RKO (cell line): ENCODE measurements at places on chromosomes 11 and 22.
A peak's percentile ranks its signal among the peaks of the same experiment; 100 is the strongest.

GRCh38 chr22:36029406-36029755, 757 bp upstream of the RBFOX2 start:
- DNase-seq, result peak; percentile 8

DNA sequence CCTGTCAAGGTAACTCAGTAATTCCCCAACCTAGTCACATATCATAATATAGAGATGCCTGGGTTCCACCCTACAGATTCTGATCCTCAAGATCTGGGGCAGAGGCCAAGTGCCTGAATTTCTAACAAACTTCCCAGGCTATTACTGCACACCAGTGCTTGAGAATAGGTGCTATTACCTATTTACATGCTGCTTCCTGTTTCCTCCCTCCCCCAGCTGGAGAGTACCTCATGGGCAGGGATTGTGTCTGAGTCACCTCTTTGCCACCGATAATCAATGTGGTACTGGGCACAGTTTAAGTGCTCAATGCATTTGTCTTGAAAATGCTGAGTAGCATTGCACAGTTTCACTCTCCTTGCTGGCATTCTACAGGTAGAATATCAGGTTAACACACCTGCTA, 582.2 kb upstream of the CADM1 start:
- DNase-seq, result no peak

- peak; percentile 57 for DNase-seq
Measured at GRCh38 chr22:46737976-46738646, at the start of gene CERK. Gene CERK, minus strand, starts transcription at chr22:46738252. Its CDS starts 104 bp downstream, at chr22:46738148.

DNA sequence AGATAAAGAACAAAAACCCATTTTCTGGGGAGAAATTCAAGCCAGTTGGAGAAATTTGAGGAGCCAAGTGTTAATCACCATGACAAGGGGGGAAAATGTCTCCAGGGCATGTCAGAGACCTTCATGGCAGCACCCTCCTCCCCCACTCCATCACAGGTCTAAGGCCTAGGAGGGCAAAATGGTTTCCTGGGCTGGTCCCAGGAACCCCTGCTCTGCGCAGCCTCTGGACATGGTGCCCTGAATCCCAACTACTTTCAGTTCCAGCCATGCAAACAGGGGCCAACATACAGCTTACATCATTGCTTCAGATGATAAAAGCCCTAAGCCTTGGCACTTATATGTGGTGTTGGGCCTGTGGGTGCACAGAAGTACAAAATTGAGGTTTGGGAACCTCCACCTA, 167.5 kb downstream of the LUZP2 start:
- no peak for DNase-seq

DNA sequence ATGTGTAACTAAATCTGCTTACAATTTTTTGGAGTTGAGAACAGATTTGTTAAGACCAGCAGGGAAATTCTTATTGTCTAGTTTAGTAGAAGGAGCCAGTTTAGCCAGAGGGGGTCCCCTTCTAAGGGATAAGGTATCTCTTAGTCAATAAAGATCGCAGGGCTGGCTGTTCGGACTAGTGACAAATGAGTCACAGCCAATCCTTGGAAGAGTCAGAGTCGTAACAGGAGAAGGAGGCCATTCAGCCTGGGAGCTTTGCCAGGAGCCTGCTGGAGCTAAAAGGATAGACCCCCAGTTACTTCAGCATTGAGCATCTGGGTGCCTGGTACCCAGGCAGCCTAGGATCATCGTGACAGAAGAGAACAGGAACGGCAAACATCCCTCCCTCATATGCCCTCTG, 191.6 kb upstream of the ARHGAP20 start:
- DNase-seq, result no peak

DNA sequence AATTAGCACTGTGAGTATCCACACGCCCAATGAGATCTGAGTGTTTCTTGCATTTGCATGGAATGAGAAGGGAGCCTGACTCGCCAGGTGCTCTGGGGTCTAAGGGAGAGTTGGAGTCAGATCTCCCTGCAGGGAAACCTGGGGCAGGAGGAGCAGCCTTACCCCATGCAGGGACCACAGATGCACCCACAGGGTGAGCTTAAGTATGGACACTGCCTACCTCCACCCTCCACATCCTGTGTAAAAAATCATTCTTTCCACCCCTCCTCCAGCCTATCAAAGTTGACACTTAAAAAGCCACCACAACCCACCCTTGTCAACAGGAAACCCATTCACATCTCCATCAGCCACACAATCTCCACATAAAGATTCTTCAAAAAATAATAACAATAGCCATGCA, 67.0 kb upstream of the IGLL5 start:
- DNase-seq, result no peak

DNA sequence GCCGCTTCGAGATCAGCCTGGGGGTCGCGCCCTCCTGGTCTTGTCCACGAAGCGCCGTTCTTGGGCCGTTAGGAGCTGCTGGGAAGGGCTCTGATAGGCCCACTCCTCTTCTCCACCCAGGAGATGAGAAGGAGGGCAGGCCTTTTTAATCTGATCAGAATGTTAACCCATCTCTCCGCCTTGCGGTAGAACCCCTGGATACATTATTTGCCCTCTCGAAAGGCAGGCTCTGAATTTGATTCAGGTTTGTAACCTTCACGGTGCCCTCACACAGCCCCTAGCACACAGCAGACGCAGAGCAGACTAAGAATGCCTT, at the start of gene CCDC83:
CCDC83 (plus strand) TSS at position 43 of the 316 bp plus-strand sequence. CDS start 9,741 bp downstream, outside the sequence.
- no peak for DNase-seq

DNA sequence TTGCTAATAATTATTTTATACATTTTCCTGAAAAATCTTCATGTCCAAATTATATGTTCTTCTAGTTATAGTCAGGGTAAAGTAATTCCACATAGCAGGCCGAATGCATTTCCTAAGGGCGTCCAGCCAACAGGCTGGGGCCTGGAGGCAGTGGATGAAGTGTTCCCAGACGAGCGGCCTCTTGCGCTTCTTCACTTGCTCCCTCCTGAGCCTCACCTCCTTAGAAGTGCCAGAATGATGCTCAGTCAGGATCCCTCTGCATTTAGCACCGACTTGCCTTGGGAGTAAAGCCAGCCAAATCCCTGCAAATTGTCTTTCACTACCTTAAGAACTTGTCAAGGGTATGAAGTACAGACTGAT, 1.5 kb downstream of the OLFML1 start:
- no peak for DNase-seq

DNA sequence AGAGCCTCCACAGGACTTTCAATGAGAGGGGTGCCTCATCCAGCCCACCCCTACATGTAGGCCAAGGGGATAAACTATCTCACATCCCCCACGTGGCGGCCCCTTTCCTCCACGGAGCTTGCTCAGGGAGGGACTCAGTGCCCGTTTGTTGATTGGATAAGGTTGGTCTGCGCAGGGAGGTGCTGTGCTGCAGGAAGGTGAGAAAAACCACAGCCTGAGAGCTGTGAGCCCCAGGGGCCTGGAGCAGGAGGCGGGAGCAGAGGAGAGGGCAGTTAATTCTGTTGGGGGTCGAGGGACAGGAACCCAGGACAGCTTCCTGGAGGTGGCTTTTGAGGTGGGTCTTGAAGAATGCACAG, 31.9 kb upstream of the ATXN10 start:
- DNase-seq, result no peak

- no peak for DNase-seq
Measured at GRCh38 chr11:72370201-72370600, 64.1 kb downstream of the CLPB start.

GRCh38 chr22:46783721-46784120, 21.3 kb downstream of the TBC1D22A start:
- DNase-seq, result no peak
